Retinal pigment epithelial cell (primary cell): ENCODE measurements at places on chromosomes 2 and 18.

DNA sequence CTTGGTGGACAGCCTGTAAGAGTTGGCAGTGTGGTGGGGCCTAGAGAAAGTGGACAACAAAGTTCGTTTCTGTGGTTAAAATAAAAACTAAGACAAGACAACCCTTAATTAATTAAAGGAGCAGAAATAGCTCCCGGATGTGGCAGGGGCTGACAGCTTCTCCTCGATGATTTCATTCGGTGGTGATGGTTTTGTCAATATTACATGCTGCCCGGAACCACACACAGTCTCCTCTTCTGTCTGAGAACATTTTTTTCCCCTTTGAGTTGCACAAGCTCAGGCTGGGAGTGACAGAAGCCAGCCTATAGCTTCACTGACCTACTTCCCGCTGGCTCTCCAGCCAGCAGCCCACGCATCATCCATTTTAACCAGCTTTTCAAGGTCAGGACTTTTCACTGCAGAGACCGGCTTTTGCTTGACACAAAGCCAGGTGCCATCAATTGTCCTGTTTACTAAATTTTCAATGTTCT lies 378.8 kb downstream of the SLC4A3 start:
- no peak for DNase-seq

GRCh38 chr18:43855376-43855775 lies 578.1 kb upstream of the SYT4 start:
- DNase-seq: no peak

- DNase-seq: no peak
These were observed 443.9 kb upstream of the VRK2 start for GRCh38 chr2:57602733-57603132.

GRCh38 chr2:108571286-108571685 lies 37.0 kb downstream of the LIMS1 start:
- no peak for DNase-seq

DNA sequence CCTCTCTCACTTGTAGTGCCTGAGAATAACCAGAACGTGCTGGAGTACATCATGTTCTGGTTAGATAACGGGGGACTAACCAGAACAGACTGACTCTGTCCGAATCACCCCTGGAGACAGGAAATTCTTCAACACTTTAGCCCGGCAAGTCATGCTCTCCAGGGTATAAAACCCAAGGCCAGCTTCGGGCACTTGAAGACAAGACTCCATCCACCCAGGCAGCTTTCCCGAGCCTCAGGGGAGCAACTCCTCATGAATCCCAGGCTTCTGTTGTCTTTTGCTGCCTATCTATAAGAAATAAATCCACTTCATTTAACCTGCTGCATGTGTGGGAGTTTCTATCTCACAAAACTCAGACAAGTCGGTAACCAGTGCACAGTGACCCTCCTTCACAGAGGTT lies 99.6 kb downstream of the KCNF1 start:
- DNase-seq: no peak

DNA sequence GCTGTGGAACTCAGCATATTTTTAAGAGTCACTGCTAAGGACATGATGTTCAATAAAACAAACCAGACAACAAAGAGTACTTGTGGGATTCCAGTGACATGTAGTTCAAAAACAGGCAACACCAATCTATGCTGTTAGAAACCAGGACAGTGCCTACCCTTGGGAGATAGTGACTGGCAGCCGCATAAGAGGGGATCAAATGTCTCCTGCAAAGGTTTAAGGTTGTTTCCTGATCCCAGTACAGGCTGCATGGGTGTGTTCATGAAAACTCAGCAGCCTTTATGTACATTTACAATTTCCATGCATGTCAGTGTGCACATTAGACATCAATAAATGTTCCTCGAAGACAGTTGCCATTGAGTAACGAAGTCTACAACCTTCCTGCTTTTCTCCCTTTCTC lies 183.8 kb downstream of the PID1 start:
- no peak for DNase-seq

DNA sequence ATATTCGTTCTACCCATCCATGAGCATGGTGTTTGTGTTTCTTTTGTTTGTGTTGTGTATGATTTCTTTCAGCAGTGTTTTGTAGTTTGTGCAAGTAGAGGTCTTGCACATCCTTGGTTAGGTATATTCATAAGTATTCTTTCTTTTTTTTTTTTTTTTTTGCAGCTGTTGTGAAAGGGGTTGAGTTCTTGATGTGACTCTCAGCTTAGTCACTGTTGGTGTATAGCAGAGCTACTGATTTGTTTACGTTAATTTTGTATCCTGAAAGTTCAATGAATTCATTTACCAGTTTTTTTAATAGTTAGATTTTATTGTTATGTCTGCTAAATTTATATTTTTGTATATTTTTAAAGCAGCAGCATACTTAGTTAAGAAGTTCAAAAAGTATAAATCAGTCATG lies 834.4 kb upstream of the NRXN1 start:
- DNase-seq: no peak

DNA sequence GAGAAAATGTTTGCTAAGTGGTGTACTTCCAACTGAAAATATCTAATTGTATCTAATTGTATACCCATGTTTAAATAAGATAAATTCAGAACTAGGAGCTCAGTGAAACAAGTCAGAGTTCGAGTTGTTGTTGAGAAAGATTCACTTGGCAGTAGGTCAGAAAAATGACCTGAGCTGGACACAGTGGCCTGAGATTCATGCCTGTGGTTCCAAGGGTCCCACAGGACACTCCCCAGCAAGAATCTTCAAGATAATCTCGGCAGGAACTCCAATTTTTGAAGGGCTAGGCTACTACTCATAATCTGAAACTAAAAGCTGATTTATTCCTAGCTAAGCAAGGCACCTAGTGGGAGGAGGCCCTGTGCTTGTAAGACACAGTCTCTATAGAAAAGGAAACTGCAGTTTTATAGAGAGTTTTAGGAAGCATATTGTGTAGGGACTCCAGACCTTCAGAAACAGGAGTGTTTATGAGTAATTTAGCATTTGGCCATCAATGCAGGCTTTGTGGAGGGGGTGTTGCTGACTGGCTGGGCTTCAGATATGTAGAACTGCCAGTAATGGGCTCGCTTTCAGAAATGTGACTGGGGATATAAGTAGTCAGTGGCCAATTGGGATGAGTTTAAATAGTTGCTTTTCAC lies 43.2 kb downstream of the SP140 start:
- DNase-seq: no peak

DNA sequence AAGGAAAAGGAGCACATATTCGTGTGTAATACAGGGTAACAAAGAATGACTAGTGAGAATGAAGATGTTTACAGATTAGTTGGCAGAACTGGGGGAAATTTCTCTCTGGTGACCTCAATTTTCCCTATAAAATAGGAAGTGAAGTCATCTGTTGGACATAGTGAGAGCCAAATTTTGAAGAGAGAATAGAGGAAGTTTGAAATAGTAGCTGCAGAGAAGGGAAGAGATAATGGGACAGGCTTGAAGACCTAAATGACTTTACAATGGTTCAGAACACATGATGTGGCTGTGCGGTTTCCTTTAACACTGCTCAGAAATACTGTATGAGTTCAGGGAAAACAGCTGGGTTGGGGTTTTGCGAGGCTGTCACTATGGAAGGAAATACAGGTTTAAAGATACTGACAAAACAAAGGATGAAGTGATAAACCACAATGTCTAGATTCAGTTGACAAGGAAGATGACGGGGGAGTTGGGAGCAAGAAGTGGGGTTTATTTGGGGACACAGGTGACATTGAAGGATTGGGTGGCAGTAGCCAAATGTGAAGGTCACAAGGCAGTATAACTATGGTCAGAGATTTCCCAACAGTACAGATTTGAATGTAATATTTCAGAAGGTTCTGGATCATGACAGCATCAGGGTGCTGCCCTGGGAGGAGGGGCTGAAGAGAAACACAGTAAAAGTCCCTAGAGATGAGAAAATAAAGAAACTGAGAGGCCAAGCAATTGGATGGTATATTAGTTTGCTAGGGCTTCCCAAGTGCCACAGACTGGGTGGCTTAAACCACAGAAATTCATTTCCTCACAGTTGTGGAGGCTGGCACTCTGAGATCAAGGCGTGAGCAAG lies 82.6 kb upstream of the TANK start:
- no peak for DNase-seq

GRCh38 chr18:44968336-44968735 lies 287.6 kb downstream of the SETBP1 start:
- DNase-seq: no peak

DNA sequence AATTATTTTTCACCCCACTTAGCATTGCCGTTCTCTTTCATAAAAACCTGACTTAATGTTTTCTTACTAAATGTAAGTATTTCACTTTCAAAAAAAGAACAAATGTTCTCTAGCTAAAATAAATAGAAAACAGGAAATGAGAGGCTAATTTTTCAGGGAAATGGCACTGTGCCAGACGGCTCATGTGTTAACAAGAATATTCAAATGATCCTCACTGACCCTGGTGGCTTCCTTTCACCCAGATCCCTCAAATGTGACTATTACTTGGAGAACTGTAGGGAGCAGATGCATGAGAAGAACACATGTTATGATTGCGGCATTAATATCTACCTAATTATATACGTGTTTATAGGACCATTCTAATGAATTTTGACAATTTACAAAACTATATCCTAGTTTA lies 827.7 kb downstream of the SOCS6 start:
- DNase-seq: no peak

- no peak for DNase-seq
These were observed 425.4 kb downstream of the TGIF1 start for GRCh38 chr18:3875376-3875775.

GRCh38 chr2:222572751-222573174 lies 83.1 kb downstream of the FARSB start:
- DNase-seq: no peak

DNA sequence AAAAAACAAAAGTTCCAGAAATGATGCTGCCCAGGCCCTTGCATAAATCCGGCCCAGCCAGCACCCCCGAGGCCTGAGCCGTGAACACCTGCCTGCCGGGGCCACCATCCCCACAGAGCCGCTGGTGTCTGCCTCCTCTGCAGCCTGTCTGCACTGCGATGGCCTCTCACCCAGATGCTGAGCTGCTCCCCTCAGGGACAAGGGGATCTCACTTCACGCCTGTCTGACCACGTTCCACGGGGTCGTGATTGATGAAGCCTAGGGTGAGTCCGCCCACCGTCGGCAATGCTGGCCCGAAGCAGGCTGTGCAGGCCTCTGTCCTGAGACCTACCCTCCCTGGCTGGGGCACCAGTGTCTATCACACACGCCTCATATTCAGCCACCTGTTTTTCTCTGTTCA lies 444.2 kb downstream of the EIPR1 start:
- no peak for DNase-seq

- DNase-seq: no peak
These were observed 101.6 kb upstream of the SLC1A4 start for GRCh38 chr2:64887565-64887964.

DNA sequence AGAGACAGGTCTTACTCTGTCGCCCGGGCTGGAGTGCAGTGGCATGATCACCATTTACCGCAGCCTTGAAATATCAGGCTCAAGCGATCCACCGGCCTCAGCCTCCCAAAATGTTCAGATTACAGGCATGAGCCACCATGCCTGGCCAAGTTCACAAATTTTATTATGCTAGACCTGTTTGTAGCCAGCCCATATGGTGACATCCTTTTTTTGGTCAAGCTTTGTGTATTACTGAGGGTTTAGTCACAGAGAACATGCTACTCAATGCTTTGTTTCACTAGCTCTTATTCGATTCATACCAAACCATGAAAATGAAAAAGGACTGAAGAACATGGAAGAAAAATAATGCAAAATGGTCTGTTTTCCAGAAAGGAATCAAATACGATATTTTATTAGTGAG lies 41.4 kb downstream of the DGKD start:
- DNase-seq: no peak

DNA sequence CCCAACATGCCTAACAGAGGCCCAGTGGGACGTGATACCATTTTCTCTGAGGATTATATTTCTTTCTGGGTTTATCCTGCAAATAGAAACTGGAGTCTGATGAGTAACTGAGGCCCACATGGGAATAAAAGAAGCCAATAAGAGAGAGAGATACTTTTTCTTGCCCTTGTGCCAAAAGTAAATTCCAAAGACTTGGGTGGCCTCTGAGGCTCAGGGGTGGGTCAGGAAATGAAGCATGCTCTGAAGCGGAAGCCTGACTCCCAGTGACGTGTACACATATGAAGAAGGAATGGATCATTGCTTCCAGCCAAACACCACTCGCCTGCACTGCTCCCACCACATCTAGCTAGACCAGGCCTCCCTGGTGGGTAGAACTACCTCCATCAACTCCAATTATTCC lies 273.6 kb upstream of the NCKAP5 start:
- peak; percentile 46 for DNase-seq

DNA sequence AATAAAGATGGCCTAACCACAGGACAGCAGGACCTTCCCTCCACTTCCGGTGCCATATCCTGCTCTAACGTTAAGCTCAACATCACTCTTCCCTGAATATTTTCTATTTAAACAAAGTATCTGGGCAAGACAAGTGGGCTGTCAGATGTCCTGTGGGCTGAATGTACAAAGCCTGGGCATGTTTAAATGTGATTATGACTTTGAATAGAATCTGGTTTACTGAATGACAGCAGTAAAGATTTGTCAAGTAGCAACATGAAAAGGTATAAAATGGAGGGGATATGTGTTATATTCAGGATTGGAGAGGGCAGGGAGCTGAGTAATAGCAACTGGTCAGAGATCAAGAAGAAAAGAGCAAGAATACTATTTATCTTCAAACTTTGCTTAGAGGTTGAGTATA lies 540.9 kb downstream of the NRXN1 start:
- DNase-seq: no peak

DNA sequence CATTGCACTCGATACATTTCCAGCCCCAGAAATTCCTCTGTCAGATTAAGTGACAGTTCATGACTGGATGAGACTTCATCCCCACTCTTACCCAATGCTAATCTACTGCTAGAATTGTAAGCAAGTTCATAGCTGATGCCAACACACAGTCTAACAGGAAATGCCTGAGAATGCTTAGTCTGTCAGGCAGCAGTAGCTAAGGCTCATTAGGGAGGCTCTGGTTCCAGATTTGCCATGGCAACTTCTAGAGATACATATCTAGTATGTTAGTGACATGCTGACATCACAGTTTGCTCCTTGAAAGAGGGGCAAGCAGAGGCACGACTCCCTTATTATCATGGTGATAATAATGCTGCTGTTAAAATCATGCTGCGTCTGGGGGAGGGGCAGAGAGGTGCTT lies 198.4 kb downstream of the RBM43 start:
- DNase-seq: peak; percentile 83

DNA sequence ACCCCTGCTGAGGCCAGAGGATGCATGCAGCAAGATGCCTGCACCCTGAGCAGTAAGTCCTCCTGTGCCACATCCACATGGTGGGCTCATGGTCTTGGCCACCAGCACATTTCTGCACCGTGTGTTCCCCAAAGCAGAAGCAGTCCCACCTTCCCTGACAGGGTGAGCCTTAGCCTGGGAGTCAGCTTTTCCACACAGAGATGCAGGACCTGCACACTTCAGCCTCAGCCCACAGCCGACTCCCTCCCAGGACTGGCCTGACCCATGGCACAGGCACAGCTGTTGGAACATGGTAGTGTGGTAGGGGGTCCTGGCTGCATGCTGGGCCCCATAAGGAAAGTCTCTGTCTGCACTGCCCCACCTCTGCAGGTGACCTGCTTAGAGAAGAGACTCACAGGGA lies 5.0 kb downstream of the SNED1 start:
- DNase-seq: no peak
